RCC 7860 (cell line): ENCODE measurements at places on chromosomes 5 and 9.

DNA sequence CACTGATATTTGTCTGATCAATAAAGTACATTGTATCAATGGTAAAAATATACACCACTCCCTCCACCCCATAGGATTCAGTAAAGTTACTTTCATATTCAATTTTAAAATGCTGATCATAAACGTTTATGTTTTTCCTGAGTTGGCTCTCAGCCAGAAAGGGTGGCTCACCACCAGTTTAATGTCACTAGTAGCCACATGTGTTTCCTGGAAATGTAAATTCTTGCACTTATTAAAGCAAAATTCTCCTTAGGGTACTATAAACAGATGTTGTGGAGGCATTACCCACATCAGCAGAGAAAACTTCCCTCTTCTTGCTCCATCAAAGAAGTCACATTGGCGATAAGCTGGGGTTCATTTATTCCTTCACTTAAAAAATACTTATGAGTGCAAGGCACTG, 210.3 kb downstream of the SREK1 start:
- DNase-seq: no peak

- DNase-seq: no peak
Measured at GRCh38 chr5:93807846-93808245, 66.4 kb upstream of the POU5F2 start.

DNA sequence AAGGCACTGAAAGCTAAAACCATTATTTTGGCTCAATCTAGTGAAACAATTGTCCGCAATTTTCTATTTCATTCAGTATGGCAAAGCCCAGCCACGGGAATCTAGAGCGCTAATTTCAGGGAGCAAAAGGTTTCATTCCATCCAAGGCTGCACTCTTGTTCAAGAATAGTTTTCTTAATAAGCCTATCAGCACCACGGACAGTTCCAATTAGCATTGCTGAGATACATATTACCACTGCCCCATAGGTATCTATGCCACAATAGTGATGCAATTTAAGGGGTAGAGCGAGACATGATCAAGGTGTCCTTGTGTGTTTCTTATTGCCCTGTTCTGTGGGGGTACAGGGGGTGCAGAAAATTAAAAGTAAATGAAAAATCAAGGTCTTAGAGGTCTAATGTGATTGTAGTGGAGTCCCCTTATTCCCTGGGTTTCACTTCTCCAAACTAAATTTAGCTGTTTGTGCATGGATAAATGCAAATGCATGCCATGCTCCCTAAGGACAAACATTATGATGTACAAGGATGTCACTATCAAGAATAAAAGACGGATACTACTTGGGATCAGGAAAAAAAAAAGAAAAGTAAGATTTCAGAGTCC, 45.5 kb downstream of the SPOCK1 start:
- peak; percentile 16 for DNase-seq

- DNase-seq: peak; percentile 39
Measured at GRCh38 chr5:90932052-90932699, 373.6 kb downstream of the ADGRV1 start.

DNA sequence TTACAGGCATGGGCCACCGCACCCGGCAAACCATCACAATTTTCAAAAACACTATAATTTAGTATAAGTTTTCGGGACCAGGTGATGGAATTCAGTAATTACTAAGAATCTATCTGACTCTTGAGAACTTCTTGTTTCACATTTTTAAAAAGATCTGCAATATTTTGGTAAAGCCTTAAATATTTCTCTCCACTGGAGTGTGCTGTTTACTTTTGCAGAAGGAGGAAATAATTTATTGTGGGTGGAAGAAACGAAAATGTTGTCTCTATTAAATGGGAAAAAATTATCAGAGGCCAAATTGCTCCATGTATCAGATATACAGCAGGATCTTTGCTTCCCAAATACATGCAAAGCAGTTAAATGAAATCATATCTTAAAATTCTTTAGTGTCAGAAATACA, 566.8 kb upstream of the CYLC2 start:
- DNase-seq: no peak
